ENCODE measurements at places on chromosomes 4 and X. TPM values are rescaled to one million over a fixed set of nuclear protein-coding genes. Genes with fewer than 3 reads are reported as not detected.

Gene RS1
- not detected for total RNA-seq

Gene ZDHHC9
- total RNA-seq: 5.7 TPM

Gene SLITRK4
- total RNA-seq: not detected

Gene FHL1
- 19.2 TPM for total RNA-seq

Gene PABPC1L2A
- not detected for total RNA-seq

DNA sequence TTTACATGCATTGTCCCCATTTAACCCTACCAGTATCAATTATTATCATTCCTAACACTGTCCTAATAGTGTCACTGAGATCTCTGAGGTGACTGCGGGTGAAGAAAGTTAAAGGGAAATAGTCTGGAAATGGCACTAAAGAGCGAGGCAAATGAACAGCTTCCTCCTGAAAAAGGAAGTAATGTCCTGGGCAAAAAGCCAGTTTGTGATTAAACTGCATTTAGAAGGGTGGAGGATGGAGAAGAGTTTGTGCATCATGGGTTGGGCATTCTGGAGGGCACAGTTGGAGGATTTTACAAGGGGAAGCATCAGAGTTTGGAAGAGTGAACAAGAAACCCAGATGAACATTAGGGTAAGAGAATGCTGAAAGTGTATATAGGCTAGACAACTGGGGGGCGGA is 60.5 kb upstream of the SLC25A4 start:
- no peak for DNase-seq

GRCh38 chr4:5750946-5751665 is 40.1 kb downstream of the EVC start:
- no peak for DNase-seq

- DNase-seq: peak; percentile 69
Observed at GRCh38 chrX:155263854-155264628, at the start of gene RAB39B. Gene RAB39B (minus strand): TSS chrX:155264491. CDS start chrX:155264288, 203 bp downstream.

- DNase-seq: no peak
Observed at GRCh38 chr4:84672177-84672576, 89.2 kb downstream of the CDS1 start.

DNA sequence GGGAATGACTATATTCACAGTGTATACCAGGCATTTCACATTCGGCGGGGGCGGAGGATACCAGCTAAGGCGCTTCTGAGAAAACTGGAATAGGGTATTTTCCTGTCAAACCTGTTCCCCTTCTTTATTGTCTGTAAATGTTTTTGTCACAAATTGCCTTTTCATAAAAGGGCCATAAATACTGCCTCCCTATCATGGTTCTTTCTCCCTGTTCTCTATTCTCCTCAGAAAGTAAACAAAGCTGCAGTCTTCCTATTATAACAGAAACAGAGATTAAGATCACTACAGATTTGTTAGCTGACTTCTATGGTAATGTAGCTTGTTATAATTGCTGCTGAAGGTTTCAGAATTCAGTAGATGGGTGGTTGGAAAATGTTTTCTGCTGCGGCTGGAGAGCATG is 32.2 kb downstream of the MID2 start:
- no peak for DNase-seq

GRCh38 chr4:98584265-98584664 is 74.1 kb downstream of the TSPAN5 start:
- DNase-seq: no peak

DNA sequence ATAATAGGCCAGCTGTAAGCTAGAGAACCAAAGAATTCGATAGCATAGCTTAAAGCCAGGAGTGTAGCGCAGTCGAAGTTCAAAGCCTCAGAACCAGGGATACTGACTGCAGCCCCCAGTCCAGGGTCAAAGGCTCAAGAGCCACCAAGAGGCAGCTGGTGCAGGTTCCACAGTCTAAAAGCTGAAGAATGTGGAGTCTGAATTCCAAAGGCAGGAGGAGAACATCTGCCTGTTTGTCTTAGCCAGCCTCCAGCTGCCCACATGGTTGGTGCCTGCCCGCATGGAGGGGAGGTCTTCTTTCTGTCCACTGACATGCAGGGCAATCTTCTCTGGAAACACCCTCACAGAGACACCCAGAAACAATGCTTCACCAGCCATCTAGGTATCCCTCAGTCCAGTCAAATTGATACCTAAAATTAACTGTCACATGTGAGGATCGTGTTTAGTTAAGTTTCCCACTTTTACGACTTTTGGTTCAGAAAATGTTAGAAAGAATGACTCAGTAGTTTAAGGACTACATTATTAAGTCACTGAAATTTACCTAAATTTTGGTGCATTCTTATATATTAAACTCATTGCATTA is 52.8 kb upstream of the RHOH start:
- no peak for DNase-seq

DNA sequence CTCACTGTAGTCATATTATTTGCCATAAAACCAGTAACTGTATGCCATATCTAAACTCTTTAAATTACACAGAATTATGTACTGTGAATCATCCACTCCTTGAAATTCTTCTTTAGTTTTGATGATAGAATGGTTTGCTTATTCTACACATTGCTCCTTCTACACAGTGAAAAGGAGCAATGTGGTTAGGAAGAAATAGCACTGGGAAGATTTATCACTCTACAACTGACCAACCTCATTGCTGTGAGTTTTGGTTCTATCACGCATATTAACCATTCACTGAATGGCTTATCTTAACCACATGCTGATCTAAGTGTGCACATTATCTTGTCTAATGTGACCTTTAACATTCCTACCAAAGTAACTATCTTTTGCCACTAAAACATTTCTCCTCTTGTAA is 415.7 kb upstream of the NDST4 start:
- DNase-seq: no peak

DNA sequence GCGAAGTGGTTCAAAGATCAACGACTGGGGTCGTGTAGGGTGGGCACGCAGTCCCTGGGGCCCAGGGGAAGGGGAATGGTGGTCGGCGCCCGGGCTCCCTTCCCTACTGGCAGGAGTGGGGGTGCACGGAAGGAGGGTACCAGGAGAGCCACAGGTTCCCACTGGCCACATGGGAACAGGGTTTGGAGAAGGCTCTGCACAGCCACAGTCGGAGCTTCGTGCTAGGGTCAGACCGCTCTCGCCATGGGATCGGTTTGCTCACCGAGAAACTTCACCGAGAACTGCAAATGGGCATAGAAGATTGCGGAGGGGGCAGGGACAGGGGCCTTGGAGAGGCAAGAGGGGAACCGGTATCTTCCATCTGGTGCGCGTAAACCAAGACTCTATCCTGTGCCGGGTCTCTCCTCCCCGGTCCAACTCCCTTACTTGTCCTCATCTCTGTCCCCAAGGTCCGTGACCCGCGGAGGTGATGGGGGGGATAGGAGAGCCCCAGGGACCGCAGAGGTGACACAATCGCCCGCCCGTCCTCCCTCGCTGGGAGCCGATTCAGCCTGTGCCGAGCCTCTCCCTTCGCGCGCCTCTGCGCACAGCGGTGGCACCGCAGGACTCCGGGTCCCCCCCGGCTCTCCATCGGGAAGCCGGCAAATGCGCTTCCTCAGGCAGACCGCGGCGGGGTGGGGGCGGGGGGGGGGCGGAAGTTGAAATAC is 1.0 kb downstream of the SCD5 start:
- peak; percentile 52 for DNase-seq

GRCh38 chrX:40414335-40414734 is 166.4 kb upstream of the ATP6AP2 start:
- no peak for DNase-seq

GRCh38 chr4:72546456-72546855 is 22.6 kb downstream of the ADAMTS3 start:
- no peak for DNase-seq
